ENCODE measurements at places on chromosomes 7 and 10.

GRCh38 chr10:71179382-71179781, 33.0 kb upstream of the UNC5B start:
- DNase-seq = no peak

DNA sequence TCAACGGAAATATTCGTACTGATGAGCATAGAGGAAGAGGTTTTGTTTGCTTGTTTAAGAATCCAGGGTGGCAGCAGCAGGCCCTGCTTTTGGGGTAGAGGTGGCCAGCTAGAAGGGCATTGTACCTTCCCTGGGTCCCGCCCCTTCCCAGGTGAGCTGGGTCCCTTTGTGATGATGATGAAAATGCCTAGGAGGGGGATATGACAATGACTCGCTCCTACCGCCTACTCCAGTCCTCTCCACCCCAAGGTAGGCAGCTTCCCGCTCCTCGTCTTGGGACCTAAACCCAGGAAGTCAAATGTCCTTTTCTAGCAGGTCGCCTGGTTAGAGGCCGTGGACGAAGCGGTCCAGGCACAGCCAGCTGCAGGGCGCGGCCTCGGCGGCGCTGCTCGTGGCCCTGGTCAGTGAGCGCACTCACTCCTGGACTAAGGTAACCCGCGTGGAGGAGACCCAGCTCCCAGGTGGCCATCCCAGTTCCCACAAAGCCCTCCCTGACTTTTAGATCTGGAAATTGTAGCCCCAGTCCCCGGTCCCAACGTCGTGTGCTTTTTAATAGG, 141.4 kb downstream of the LSMEM1 start:
- no peak for DNase-seq

- no peak for DNase-seq
These were observed 27.8 kb downstream of the STN1 start for GRCh38 chr10:103890194-103890658.

DNA sequence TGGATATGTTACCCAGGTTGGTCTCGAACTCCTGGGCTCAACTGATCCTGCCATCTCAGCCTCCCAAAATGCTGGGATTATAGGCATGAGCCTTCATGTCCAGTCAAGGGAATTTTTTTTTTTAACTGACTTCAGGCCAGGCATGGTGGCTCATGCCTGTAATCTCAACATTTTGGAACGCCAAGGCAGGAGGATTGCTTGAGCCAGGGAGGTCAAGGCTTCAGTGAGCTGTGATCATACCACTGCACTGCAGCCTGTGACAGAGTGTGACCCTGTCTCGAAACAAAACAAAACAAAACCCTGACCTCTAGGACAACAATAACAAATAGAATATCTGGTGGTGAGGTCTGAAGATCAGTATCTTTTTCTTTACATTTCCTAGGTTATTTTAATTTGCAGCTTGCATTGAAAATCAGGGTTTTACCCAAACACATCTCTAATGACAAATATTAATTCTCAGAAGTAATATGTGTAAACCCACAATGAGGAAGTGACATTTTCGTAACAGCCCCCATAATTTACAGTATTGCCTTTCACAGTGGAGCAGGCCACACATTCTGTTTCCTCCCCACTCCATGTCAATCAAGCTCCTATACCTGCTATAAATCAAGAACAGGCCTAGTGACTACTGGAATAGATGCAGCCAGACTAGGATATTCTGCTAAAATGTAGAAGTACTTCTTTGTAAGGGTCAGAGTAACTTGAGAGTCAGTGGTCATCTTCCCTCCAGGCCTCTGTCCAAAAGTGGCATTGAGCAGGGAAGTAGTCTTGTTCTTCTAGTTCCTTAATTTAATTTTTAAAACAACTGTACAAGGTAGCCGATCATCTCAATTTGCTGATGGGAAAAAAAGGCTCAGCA, 43.3 kb upstream of the ECHDC3 start:
- no peak for DNase-seq

DNA sequence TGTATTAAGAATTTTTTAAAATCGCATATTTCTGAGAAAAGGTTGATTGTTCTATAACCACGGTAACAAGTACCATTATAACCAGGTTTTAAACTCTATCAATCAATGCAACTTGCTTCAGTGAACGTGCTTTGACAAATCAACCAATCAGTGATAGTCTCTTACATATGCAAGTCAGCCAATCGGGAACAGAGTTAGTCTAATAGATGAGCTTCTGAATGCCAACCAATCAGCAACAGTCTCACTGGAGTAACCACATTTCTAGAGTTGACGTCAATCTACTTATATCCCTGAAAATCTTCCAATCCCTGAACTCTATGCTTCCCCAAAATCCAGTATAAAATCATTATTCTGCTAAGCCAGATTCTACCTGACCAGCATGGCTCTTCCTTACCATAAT, 44.7 kb upstream of the TRUB1 start:
- DNase-seq = no peak

- no peak for DNase-seq
These were observed 85.1 kb upstream of the TNRC18 start for GRCh38 chr7:5508698-5509097.

DNA sequence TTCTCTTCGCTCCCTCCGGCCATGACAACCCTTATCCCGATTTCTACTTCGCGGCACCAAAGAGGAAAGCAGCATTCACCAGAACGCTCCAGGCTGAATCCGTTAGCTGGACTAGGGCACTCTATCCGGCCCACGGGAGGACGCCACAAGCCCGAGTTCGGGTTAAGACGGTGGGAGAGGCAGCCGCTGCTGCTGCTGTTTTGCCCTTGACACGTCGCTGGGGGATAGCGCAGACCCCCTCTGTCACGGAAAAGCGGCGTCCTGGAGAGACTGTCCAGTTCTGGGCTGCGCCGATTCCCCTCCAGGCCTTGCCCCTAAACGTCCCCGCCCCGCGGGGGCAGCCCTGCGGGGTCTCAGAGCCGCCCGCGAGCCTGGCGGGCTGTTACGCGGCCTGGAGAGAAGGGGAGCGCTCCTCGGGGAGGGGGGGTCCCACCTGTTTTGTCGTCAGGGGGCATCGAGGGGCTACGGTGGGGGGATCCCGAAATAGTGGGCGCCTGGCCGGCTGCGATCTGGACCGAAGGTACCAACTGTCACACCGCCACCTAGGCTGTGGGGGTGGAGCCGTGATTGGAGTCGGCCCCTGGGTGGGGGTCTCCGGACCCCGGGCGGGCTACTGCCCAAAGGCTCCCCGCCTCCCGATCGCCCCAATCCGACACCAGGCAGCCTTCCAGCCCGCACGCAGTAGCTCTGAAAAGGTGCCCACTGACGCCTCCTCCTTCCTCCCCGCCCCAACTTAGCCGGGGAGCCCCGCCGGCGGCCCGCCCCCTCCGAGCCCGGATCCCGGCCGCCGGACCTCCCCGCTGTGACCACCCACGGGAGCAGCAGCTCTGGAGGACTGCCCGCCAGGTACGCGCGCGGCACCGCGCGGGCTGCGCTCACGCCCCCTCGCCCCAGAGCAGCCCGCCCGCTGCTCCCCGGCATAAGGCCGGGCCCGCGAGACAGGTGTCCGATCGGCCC, 772 bp downstream of the SGMS1 start:
- DNase-seq = no peak

- DNase-seq = no peak
These were observed 421.5 kb upstream of the LRGUK start for GRCh38 chr7:133705596-133705995.

- DNase-seq = no peak
These were observed 158.4 kb downstream of the DNAJB6 start for GRCh38 chr7:157495177-157495553.

DNA sequence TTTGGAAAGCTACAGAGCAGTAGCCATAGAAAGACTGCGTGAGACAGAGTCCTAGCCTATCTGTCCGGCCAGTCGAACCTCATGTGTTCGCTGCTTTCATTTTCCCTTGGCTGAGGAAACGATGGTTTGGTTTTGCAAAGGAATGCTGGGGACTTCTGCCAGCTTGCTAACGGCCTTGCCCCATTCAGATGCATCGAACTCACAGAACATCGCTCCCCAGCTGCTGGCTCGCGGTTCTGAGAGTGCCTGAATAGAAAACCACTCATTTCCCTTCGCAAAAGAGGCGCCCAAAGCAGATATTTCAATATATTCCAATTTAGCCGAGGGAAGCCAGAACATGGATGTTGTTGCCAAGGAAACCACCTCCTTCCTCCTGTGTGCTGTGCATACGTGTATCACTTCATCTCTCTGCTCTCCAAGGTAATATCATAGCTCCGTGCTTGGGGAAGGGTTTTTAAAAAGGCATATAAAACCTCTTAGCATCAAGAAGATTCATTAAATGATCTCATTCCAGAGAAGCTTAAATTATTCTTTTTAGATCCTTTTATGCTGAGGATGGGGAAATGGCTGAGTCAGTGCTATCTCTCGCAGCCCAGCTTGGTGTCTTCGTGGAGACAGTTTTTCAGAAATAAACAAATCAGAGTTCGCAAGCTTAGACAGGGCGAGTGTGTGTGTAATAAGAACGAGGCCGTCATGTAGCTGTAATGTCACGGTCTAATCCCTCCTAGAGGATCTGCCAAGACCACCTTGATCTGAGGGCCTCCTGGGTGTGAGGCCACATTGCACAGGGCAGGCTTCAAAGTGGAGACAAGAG, 215.2 kb downstream of the RPS24 start:
- DNase-seq = no peak

GRCh38 chr7:55128693-55129394, 110.0 kb downstream of the EGFR start:
- no peak for DNase-seq

DNA sequence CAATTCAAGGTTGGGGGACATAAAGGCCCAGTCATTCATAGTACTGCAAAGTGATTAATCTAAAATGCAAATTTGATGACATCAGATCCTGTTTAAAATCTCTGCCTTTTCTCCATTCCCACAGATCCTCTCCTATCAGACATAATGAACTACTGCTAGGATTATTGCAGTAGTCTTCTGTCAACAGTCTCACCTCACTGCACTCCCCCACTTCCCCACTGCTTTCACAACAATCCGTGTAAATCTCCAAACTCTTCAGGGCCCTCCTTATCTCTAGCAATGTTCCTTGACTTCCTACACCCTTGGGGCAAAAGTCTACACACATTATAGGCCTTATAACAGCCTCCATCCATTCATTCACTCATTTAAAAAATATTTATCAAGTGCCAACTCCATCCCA, 112.4 kb downstream of the KBTBD2 start:
- no peak for DNase-seq

- DNase-seq = no peak
These were observed 32.1 kb downstream of the ASB4 start for GRCh38 chr7:95517870-95518269.

DNA sequence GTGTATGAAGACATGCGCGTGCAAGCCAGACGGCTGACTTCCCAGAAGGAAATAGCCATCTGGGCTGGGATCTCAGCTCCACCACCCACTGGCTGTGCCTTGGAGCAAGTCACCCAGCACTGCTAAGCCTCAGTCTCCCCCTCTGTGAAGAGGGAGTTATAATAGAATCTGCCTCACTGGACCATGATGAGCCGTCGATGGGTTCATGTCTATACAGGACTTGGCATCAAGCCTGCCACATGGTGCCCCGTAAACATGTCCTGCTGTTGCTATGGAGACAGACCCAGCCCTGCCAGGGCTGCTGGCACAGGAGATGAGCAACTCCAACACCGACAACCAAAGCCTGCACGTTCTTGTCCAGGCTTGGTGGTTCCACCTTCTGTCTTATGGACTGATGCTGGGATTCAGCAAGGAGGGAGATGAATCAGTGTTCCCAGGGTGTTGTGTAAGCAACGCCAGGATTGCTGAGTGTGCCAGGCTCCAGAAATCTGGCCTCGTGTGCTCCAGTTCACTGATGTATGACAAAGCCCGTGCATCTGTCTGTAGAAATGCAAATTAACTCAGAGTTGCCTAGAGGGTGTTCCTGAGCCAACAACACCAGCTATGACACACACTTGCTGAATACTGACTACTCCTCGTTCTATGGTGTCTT, 5.6 kb downstream of the GPR15LG start:
- no peak for DNase-seq

DNA sequence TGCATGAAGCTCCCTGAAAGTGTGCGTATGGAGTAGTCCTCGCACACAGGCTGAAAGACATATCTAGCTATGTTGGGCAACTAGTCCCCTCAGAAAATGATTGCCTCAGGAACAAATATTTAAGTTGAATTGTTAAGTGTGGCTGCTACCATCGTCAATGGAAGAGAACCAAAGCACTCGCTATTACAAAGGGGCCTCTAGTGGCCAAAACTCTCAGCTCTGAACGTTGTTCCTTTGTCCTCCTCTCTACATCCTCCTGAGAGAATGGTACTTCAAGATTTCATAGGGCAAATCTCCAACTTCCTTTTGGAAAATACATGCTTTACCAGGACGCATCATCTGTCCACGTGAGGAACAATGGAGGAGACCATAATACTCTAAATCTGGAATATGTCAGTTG, 209.9 kb downstream of the NRG3 start:
- DNase-seq = no peak

DNA sequence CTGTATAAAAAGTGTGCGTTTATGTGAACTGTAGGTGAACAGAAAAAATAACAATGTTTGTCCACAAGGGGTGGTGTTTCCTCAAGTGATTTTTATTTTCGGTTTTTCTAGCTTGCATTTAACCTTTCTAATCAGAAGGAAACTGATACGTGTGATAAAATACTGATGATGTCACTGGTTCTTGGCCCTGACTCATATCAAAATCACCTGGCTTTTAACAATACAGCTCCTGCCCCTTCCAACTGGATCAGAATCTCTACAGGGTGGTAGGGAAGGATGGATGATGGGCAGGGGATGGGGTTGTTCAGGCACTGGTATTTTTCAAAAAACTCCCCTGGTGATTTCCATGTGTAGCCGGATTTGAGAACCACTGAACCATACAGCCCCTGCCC, 10.9 kb downstream of the NPFFR1 start:
- no peak for DNase-seq

DNA sequence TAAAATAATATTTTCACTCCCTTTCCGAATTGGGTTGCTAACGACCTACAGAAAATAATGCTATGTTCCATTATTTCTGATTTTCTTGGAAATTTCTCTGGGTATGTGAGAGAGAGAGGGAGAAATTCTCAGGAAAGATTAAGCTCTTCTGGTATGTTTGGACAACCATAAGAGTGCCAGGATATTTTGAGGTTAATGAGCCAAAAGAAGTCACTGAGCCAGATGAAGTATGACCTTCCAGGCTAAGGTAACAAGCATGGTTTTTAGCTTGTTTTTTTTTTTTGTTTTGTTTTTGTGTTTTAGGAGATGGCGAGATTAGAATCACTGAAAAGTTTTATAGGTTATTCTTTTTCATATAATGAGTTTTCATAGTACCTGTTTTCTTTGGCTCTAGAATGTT, 171.0 kb upstream of the FOXP2 start:
- DNase-seq = no peak

GRCh38 chr10:101967713-101968112, 88.3 kb downstream of the ARMH3 start:
- no peak for DNase-seq

- DNase-seq = no peak
These were observed 40.6 kb upstream of the ADD3 start for GRCh38 chr10:109966961-109967738.

- no peak for DNase-seq
These were observed 481.6 kb downstream of the SH2D4B start for GRCh38 chr10:81019029-81019890.

GRCh38 chr7:121520911-121521310, 124.8 kb upstream of the FAM3C start:
- no peak for DNase-seq

- DNase-seq = no peak
These were observed 75.8 kb upstream of the CHST15 start for GRCh38 chr10:124168991-124169802.
